ENCODE measurements at places on chromosomes 12 and 14.

- no peak for DNase-seq
Observed at GRCh38 chr14:93548102-93548843, 117.5 kb downstream of the UNC79 start.

DNA sequence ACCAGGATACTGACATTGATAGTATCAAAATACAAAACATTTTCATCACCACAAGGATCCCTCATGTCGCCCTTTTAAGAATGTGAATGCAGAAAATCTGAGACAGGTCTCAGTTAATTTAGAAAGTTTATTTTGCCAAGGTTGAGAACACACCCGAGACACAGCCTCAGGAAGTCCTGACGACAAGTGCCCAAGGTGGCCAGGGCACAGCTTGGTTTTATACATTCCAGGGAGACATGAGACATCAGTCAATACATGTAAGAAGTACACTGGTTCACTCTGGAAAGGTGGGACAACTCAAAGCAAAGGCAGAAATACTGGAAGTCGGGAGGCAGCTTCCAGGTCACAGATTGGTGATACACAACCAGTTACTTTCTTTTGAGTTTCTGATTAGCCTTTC lies 235.2 kb upstream of the KRR1 start:
- no peak for DNase-seq

GRCh38 chr12:113162102-113163029 lies 12.8 kb downstream of the CFAP73 start:
- no peak for DNase-seq

DNA sequence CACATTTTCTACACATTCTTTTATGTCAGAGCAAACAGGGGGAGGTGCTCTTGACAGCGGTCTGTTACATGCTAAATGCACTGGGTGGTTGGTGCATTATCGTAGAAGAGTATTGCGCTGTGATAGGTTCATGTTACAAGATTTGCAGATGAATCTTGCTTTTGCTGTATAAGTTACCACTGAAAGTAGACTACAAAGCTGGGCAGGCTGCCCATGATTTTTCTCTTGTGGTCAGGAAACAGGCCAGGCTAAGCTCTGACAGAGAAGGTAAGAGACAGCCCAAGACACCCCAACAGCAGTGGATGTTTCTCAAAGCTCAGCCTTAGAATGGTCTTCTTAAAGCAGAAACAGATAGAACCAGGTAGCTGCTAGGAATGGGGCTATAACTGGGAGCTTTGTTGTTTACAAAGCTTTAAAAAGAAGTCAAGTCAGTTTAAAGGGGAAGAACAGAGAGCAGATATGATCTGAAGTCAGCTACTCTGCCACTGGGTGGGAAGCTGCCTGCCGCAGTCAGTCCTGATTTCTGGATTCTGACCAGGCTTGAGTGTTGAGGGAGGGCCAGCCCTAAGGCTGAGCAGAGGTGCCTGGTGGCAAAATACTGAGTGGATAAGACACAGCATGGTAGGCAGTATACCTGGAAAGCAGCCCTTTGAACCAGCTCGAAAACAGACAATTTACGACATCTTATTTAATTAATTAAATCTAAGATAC lies 9.4 kb downstream of the KCNA1 start:
- DNase-seq: peak; percentile 87

- no peak for DNase-seq
Observed at GRCh38 chr14:93121030-93121834, 5.5 kb upstream of the ITPK1 start.

- DNase-seq: no peak
Observed at GRCh38 chr12:122058549-122059149, 19.9 kb upstream of the MLXIP start.
